ENCODE measurements at places on chromosomes 12 and 14.

GRCh38 chr12:67447180-67447579 is 178.0 kb downstream of the CAND1 start:
- DNase-seq = no peak

- DNase-seq = no peak
Measured at GRCh38 chr12:25710128-25710527, 157.0 kb upstream of the LMNTD1 start.

DNA sequence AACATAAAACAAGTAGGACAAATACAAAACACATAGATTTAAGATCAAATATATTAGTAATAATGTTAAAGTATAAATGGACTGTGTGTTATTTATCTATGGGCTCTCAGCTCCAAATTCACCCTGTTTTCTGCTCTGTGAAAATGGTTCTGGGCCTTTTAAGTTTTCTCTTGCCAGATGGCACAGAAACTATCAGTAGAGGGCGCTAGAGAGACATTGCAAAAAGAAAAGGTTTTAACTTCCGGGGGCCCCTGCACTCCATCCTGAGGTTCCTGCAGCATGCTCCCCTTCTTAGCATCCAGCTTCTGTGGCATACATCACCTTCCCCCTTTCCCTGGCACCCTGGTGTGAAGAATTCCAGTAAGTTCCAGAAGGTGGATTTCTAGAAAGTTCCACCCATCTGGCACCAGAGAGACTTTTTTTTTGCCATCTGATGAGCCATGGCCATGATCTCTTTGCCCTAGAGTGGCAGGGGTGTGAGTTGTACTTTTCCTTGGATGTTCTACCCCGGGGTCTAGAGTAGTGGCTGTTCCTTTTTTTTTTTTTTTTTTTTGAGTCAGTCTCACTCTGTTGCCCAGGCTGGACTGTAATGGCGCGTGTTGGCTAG is 29.3 kb downstream of the ZCRB1 start:
- DNase-seq = no peak

GRCh38 chr14:58216544-58216943 is 16.6 kb downstream of the ACTR10 start:
- no peak for DNase-seq

DNA sequence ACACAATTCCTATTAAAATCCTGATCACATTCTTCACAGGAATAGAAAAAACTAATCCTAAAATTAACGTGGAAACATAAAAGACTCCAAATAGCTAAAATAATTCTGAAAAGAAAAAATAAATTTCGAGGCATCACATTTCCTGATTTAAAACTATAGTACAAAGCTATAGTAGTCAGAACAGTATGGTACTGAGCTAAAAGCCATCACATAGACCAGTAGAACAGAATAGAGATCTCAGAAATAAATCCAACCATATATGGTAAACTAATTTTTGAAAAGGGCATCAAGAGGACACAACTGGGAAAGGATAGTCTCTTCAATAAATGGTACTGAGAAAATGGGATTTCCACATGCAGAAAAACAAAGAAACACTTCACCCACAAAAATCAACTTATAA is 125.2 kb upstream of the DAAM1 start:
- DNase-seq = no peak

GRCh38 chr14:92603309-92604242 is 90.0 kb downstream of the RIN3 start:
- DNase-seq = peak; percentile 40
